Heart left ventricle (tissue), 16 donors: ENCODE measurements at places on chromosomes 3 and 15.

- no peak for DNase-seq
- no peak overlapping the region for H3K27ac ChIP-seq
- peaks cover 2% of the 10 kb centered on the region for H3K4me1 ChIP-seq
These were observed 94.4 kb downstream of the ST6GAL1 start for GRCh38 chr3:187024536-187025226.

DNA sequence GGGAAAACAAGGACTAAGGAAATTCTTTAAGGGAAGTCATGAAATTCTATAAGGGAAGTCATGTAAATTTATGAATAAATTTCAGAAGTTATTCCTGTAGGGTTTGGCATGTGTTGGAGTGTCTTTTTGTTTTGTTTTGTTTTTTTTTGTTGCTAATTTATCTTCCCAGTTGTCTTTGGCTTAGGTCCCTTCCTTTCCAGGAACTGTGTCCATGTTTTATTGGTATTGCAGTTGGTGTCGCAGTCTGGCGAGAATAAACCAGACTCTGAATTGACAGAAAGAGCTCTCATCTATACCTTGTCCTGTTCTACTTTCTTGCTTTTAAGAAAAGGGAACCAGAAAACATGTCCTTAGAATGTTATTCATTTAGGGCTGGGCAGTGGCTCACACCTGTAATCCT, 57.6 kb downstream of the SGO1 start:
- no peaks in the 10 kb centered on the region for H3K27me3 ChIP-seq
- no peaks in the 10 kb centered on the region for H3K36me3 ChIP-seq

DNA sequence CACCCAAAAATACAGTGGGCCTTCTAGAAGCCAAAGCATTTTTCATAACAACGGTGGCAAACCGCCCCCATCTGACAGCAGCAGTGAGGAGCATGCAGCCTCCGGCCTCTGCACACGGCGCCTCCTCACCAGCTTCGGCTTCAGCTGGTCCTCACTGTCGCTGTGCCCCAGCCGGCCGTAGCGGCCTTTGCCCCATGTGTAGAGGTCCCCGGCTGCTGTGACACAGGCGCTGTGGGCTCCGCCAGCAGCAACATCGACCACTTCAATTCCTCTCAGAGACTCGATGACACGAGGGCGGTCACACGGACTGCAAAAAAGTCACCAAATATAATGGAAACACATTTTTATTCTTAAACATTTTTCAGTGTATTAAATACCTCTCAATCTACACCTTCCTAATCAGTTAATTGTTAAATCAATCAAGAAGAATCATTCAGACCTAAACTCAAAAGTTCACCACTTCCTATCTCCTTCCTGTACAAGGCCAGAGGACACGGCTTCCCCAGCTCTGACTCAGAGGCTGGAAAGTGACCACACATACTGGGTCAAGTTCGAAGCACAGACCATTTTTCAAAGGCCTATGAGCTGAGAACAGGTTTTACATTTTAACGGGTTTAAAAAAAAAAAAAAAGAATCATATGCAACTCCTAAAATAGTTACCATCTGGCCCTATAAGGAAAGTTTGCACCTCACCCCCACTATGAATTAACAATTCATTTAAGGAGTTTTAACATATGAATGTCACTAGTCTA, 33.6 kb upstream of the OCA2 start:
- H3K27ac ChIP-seq = no peak overlapping the region
- no peaks in the 10 kb centered on the region for H3K27me3 ChIP-seq
- no peaks in the 10 kb centered on the region for H3K4me1 ChIP-seq
- no peak overlapping the region for H3K4me3 ChIP-seq

DNA sequence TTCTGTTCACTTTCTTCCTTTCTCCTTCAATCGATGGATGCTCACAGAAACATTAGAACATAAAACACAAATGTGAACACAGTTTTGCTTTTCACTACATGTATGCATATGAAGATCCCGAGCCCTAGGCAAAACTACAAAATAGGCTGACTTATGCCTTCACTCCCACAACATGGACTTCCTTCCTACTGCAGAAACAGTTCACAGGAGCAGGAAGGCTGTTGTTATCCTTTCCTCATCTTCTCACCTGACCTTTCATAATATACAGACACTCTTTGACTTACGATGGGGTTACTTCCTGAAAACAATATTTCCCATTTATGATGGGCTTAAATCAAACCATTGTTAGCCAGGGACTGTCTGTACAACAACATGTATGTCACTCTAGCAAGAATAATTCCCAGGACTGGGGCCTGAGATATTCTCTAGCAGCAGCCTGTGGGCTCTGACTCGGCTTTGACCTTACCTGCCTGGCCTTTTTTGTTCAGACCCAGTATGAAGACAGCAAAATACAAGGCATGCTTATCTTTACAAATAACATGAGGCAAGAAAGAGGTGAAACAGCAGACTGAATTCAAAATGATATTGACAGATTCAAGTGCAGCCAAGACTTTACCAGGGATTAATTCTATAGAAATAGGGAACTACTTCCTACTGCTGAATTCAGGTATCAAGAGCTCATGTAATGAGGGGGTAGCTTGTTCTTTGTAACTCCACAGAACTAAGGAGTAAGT, 51.8 kb upstream of the PLXND1 start:
- H3K4me3 ChIP-seq = no peak overlapping the region
- peak overlapping the region; percentile 67 for H3K27ac ChIP-seq
- H3K4me1 ChIP-seq = peaks cover 58% of the 10 kb centered on the region
- no peaks in the 10 kb centered on the region for H3K27me3 ChIP-seq
- DNase-seq = no peak
- peaks cover 14% of the 10 kb centered on the region for H3K36me3 ChIP-seq

GRCh38 chr3:37730825-37731224, 130.9 kb upstream of the CTDSPL start:
- H3K4me3 ChIP-seq = no peak overlapping the region
- DNase-seq = peak; percentile 40
- no peak overlapping the region for H3K27ac ChIP-seq
- no peaks in the 10 kb centered on the region for H3K27me3 ChIP-seq
- no peaks in the 10 kb centered on the region for H3K4me1 ChIP-seq
